ENCODE measurements at places on chromosomes 2 and 18.
A peak's percentile ranks its signal among the peaks of the same experiment; 100 is the strongest.

- no peak for DNase-seq
Measured at GRCh38 chr2:197028230-197028629, 101.7 kb upstream of the PGAP1 start.

GRCh38 chr2:175500255-175500654 lies 318.7 kb upstream of the ATP5MC3 start:
- no peak for DNase-seq

GRCh38 chr18:62339106-62339988 lies 14.2 kb downstream of the TNFRSF11A start:
- no peak for DNase-seq

- DNase-seq: no peak
Measured at GRCh38 chr2:232900811-232901735, 31.0 kb downstream of the SNORC start.

DNA sequence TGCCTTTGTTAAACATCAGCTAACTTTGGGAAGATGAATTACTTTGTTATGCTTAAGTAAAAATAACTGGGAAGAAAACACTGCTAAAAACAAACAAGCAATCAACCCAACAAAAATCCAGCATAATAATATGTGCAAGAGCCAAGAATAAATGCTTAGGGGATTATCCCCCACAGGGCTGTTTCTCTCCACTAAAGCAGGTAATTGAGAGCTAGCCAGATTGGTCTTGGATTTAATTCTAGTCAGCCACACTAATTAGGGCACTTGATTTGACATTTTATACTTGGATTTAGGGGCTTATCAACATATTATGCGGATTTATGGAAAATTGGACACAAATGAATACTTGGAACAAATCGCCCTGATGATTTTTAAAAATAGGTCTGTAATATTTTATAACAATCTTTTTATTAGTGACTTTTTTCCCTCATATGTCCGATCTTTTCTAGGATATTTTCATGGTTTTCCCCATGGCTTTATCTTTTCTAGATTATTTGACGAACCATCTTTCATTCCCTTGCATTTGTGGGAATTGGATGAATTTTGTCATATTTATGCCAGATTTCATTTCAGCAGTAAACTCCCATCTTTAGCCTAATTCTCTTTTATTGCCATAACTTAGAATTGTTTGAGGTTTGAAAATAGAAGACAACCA lies 199.1 kb upstream of the NXPH2 start:
- DNase-seq: no peak

DNA sequence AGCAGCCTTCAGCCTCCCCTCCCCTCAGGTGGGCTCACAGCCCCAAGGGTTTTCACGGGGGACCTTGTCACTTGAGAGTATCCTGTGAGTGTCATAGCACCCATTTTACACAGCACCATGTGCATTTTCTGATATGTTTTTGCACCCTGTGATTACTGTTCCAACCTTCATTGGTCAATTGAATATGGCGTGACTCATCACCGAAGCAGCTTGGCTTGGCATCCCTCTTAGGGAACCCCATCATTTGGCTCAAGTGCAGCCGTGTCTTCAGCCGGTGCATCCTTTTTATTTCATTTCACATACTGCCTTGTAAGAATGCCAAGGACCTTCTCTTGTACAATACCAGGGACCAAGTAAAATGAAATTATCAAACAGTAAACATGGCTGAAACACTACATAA lies 57.6 kb downstream of the NPAS2 start:
- DNase-seq: peak; percentile 25

DNA sequence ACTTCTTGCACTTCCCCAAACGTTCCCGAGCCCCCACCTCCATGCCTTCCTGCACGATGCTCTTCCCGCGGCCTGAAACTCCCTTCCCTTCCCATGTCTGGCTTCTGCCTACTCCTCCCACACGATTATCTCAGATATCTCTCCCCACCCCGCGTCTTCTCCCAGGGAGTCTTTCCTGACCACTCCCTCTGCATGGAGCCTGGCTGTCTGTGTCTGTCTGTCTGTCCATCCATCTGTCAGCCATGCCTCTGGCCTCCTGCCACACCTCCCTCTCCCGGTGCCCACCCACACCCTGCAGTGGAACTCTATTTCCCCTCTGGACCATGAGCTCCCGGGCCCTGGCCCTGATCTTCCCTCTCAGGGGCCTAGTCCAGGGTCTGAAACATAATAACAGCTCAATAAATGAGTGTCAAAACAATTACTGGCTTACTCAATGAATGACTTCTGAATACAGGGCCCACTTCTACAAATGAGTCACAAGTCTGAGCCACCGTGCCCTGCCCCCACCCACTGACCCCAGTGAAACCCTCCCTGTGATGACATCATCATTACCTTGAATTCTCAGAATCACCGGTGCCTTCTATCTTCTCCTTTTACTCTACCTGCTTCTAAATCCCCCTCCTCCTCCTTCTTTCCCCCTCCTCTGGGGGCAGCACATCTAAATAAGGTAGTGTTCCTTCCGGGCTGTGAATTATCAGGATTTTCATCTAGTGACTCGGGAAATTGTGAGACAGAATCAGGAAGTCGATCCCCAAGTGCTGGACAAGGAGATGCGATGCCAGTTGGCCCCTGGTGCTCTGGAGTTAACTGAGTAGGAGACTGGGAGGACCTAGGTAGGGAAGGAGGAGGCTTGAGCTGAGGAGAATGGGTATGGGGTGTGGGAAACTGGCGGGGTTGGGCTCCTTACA lies 46.1 kb upstream of the PLB1 start:
- no peak for DNase-seq

- DNase-seq: no peak
Measured at GRCh38 chr2:229378386-229378785, 107.3 kb upstream of the PID1 start.

- DNase-seq: no peak
Measured at GRCh38 chr2:211437396-211437795, 881.0 kb downstream of the CPS1 start.

GRCh38 chr2:132256251-132256902 lies 94.6 kb upstream of the ANKRD30BL start:
- no peak for DNase-seq

DNA sequence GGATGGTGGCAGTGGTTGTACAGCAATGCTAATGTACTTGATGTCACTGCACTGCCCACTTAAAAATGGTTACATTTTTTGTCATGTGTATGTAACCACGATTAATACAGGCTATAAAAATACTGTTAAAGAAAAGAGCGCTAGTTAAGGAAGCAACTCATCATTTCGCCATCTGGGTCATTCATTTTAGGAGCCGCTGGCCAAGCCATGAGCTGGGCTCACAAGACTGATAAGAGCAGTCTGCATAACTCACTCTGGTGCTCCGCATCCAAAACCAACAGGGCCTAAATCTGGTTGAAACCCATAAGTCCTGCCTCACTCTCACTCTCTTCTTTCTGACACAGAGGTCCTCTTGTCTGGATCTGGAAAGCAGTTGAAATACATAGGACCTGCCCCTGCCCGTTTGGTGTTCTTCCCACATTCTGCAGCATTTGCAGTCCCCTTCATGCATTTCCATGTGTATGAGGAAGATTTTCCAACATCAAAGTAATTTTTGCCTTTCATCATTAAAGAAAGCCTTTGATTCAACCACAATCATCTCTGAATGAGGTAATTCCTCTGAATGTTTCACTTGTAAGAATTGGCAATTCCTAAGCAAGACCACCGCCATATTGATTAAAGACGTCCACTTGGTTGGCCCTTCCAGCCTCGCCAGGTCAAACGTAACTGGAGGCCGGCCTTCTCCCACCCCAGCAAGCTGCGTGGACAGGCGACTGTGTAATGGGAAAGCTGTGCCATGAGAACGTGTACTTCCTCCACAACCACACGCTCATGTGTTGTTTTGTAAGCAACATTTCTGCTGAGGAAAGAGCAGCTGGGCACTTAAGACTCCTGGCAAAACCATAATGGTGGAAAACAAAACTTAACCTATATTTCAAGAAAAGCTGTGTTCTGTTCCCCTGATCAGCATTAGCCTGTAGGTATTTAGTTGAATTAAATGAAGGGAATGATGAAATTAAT lies 112.2 kb downstream of the VAPA start:
- no peak for DNase-seq

GRCh38 chr2:134906726-134907125 lies 11.9 kb upstream of the CCNT2 start:
- DNase-seq: no peak

DNA sequence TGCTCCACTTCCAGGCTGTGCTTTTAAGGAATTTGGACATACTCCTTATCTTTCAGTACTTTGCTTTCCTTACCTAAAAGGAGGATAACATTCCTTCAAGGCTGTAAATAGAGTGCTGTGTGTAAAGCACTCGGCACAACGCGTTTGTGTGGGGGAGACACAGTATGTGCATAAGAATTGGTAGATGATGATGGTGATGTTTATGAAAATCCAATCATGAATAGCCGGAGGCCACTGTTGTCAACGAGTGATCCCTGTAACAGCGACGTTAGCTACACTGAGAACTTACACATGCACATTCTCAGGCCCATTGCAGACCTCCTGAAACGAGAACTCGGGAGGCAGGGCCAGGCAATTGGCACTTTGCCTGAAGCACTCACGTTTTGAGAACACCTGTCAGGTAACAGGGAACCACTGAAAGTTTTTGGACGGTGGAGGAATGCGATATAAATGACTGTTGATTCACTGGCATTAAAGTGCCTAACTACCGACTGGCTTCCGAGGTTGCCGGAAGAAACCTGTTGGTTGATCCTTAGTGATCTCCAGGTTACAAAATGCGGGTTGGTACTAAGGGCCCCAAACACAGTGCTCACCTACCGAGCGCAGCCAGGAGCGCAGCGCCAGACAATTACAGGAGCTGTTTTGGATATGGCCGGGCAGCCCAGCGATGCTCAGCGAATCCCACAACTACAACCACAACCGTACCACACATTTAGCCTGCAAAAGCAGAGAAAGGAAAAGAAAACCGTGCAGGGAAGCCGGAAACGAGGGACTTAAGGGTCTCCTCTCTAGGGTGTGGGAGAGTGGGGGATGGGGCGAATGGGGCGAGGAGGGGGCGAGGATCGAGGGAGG lies 1.0 kb upstream of the MAP4K4 start:
- DNase-seq: peak; percentile 63

DNA sequence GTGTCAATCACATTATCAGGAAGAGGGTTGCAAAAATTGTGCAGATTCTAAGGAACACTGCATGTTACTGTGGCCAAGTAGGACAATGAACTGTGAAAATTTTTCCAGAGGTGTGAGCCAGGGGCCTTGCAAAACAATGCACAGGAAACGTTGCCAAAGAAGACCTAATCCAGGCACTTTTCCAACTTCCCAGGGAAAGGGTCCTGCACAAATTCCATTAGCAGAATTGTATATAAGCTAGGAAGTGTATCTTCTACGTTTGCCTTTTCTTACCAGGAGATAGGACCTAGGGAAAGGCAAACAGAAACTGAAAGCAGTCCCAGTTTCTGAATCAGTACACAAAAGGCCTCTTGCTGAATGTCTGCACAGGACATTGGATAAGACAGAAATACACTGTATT lies 1888.3 kb upstream of the CELF4 start:
- DNase-seq: peak; percentile 33

GRCh38 chr2:62423883-62424458 lies 82.0 kb downstream of the TMEM17 start:
- DNase-seq: no peak

GRCh38 chr2:118723394-118723793 lies 124.1 kb downstream of the EN1 start:
- DNase-seq: no peak

- no peak for DNase-seq
Measured at GRCh38 chr2:191612496-191612895, 65.4 kb upstream of the NABP1 start.

DNA sequence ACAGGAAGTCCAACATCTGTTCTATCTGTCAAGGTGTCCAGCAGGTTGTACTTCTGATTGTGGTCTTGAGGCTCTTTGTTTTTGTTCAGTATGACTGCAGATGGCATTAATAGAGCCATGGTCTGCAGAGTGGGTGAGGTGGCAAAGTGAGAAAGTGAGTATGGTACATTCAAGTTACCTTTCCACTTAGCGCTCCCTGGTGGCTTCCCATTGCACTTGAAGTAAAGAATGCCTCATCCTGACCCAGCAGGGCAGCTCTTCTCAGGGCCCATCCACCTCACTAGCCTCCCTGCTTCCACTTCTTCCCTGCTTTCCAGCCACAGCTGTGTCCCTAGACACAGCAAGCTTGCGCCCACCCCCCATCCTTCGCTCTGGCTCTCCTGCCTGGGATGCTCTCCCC lies 148.0 kb upstream of the ALPP start:
- DNase-seq: no peak

DNA sequence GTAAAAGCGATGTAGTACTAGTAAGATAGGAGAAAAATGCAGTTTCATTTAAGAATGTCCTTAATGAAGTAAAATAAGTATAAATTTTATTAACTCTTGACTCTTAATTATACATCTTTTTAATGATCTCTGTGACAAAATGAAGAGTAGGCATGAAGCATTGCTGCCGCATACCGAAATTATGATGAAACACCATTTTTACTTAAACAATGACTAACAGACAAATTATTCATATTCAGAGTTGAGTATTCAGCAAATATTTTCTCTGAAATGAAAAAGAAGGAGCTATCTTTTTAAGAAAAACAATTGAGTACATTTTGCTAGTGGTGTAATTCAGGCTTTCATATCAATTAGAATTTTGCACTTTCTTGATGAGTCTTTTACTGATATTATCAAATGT lies 150.6 kb upstream of the DOCK10 start:
- DNase-seq: no peak

GRCh38 chr2:136122661-136123060 lies 4.7 kb upstream of the CXCR4 start:
- DNase-seq: no peak

GRCh38 chr2:215435280-215435869 lies 493 bp downstream of the FN1 start:
- no peak for DNase-seq

DNA sequence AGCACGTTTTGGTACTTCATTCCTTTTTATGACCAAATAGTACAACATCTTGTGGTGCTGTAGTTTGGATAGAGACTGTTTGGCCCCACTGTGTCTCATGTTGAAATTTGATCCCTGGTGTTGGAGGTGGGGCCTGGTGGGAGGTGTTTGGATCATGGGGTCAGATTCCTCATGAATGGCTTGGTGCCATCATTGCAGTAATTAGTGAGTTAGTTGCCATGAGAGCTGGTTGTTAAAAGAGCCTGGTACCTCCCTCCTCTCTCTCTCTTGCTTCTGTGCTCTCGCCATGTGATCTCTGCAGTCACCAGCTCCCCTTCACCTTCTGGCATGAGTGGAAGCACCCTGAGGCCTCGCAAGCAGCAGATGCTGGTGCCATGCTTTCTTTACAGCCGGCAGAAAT lies 50.9 kb downstream of the NCAPH start:
- no peak for DNase-seq

DNA sequence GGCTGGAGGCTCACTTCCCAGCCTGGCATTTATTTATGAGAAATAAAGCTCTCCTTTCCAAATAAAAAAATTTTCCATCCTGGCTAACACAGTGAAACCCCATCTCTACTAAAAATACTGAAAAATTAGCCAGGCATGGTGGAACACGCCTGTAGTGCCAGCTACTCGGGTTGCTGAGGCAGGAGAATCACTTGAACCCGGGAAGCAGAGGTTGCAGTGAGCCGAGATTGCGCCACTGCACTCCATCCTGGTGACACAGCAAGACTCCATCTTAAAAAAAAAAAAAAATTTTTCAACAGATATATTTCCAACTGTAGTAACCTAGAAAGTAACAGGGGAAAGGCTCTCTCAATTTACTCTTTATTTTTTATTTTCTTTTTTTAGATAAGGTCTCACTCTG lies 6.1 kb upstream of the PCBP1 start:
- no peak for DNase-seq

All from G401 (cell line).